ENCODE measurements at places on chromosomes 1 and 21.
A peak's percentile ranks its signal among the peaks of the same experiment; 100 is the strongest.

- no peak for DNase-seq
Measured at GRCh38 chr1:43460988-43461693, 7.4 kb upstream of the HYI start.

DNA sequence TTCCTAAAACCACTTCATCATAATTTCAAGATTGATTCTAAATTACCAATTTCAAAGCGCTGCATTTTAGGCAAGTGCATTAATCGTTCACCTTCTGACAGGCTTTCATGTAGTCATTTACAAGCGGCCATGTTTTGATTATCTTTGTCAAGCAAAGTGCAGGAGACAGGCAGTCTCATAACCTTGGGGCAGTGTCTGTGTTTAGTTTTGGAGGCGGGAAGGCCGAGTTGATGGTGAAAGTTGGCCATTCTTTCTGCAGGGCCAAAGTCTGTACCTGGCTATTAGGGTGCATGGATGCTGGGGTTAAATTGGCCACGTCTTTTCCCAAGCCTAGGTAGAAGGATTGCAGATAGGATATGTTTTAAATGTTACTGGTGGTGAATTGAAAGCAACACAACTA lies 2.9 kb downstream of the AGPAT3 start:
- no peak for DNase-seq

GRCh38 chr21:34693192-34693810 lies 24.5 kb downstream of the CLIC6 start:
- peak; percentile 51 for DNase-seq

- DNase-seq: no peak
Measured at GRCh38 chr1:178693366-178693765, 31.7 kb upstream of the RALGPS2 start.

DNA sequence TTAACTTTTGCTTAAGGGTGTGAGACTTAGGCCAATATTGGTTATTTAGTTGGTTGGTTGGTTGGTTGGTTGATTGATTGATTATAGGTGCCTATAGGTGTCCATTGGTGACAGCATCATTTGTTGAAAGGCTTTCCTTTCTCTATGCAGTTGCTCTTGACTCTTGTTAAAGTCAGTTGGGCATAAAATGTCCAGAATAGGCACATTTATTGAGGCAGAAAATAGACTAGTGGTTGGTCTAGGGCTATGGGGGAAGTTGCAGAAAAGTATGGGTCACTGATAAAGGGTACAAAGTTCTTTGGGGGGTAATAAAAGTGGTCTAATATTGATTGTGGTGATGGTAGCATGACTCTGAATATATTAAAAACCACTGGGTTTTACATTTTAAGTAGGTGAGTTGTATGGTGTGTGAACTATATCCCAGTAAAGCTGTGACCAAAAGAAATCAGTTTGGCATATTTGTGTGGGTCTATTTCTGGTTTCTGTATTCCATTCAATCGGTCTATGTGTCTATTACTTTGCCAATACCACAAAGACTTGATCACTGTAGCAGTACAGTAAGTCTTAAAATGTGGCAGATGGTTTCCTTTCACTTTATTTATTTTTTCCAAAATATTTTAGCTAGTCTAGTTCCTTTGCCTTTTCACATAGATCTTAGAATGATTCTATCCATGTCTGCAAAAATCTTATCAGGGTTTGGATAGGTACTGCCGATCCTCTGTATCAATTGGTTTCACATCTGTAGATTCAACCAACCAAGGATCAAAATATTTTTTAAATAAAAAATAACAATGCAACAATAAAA lies 63.0 kb downstream of the ATP1A1 start:
- DNase-seq: no peak

DNA sequence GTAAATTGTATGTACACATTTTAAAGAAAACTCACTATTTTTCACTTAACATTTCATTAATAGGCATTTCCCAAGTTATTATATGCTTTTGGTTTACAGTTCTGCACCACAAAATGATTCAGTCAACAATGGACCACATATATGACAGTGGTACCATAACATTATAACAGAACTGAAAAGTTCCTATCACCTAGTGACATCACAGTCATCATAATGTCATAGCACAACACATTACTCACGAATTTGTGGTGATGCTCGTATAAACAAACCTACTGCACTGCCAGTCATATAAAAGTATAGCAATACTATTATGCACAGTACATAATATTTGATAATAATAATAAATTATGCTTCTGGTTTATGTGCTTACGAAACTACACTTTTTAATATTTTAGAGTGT lies 30.9 kb downstream of the DNAI4 start:
- DNase-seq: no peak

DNA sequence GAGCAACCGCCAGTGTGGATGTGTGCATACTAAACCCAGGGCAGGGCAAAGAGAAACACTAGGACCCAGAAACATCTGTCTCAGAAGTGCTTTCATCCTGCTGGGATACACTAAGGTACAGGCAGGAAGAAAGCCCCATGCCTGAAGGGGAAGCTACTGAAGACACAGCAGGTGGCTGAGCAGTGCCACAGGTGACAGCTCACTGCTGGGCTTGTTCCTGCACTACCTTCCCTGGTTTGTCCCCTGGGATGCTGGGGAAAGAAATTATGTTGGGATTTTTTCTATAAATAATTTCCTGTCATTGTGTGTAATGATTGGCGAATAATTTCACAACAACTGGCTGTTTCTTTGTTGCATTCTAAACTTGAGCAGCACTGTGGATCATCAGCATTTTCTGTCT lies 245.3 kb upstream of the RAB4A start:
- DNase-seq: no peak

GRCh38 chr1:38178216-38178615 lies 131.6 kb upstream of the POU3F1 start:
- DNase-seq: no peak

GRCh38 chr1:3068564-3069431 lies at the start of gene PRDM16:
TSS of gene PRDM16 (plus strand) at chr1:3069203. CDS start at chr1:3069260, 57 bp downstream.
- no peak for DNase-seq

GRCh38 chr1:112628516-112628915 lies 8.9 kb downstream of the CAPZA1 start:
- no peak for DNase-seq

DNA sequence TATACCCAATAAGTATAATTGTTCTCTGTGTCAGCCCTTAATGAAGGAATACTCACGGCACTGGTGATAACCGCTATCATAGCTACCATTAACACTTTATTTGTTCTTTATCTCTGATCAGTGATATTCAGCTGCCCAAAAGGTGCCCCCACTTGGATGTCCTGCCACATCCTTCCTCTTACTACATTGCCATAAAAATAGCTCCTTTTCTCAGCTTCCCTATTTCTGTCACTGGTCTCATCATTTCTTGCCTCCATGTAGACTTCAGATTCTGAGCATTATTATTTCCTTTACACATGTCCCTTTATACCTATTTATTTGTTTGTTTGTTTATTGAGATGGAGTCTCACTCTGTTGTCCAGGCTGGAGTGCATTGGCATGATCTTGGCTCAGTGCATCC lies 2.7 kb upstream of the RAB29 start:
- DNase-seq: no peak

DNA sequence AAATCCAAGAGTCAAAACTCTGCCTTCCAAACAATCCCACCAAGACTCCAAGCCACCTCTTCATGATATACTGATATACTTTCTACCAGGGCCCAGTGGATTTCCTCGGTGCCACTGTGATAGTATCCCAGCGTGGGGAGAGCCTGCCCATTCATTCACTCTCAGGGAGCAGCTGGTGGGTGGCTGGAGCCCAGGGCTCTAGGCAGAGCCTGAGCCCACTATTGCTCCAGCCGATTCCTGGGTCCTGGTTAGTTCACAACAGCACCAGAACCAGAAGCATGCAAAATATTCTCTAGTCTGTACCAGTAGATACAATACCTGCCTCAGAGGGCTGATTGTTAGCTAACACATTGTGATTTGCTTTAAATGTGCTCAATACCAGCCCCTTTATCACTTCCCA lies 831 bp downstream of the CSRP1 start:
- peak; percentile 1 for DNase-seq

DNA sequence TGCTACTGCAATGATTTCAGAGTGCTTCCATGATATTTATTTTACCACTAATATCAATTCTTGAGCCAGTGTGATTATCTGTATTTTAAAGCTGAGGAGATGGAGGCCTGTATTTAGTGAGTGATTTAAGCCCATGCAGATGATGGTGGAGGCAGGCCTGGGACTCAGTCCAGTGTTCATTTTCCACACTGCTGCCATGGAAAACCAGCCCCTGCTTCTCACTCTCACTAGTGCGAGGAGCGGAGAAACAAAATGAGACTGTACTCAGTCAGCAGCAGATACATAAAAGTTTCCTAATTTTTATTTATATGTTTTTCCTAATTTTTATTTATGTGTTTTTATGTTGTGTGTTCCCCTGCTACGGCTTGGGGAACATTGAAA lies 32.8 kb downstream of the LRRC8B start:
- DNase-seq: no peak

DNA sequence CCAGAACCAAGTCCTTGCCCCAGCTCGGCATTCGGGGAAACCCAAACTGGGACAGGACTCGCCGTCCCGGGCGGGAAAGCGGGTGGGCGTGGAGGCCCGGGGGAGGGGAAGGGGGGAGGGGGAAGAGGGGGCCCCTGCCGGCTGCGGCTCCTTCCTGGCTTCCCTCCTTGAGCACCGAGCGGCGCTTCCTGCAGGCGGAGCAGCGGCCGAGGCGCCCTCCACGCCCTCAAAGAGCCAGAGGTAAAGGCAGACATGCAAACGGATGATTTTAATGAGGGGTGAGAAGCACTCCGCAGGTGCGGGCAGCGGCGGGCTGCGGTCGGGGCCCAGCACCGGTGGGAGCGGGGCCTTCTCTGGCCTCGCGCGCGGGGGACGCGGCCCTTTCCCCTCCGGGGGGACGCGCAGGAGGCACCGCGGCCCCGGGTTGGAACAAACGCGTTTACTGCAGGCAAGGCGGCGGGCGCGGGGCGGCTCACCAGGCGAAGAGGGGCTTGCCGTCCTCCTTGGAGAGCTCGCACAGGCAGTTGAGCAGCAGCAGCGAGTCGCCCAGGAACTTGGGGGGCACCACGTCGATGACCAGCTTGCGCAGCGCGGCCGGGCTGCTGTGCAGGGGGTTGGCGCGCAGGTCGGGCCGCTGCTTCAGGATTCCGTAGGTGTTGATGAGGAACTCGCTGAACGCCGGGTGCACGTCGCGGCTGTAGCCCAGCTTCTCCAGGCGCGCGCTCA lies 5.7 kb upstream of the FTCD start:
- DNase-seq: no peak
